ENCODE measurements at places on chromosomes 6 and 20.

DNA sequence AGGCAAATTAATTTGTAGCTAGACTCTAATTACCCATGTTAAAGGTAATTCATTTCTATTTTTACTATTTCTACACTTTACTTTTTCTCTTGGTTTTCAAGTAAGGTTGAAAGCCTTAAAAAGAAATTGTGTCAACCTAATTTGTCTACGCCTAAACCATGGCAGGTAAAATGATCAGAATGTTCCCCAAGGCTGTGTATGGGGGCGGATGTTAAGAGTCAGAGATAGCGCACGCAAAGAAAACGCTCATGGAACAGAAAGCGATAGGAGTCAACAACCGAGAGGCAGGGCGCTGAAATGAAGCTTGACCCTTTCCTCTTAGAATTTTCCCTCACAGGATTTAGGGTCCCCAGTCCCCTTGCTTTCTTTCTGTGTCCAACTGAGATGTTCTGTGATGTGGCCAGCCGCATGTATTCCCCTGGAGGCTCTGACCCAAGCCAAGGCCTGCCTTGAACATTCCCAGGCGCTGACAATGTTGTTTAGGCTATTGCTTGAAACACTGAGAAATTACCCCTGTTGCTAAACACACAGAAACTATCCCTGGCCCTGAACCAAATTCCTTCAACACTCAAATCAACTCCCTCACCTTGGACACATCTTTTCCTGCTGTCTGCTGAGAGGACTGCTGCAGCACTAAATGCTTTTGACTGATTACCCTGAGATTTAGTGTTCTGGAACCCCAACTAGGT, 10.9 kb downstream of the PSMB1 start:
- no peak for DNase-seq

- no peak for DNase-seq
These were observed 48.4 kb upstream of the FRMD1 start for GRCh38 chr6:168127384-168127868.

GRCh38 chr20:37154684-37155298, 24.3 kb upstream of the RPN2 start:
- no peak for DNase-seq

DNA sequence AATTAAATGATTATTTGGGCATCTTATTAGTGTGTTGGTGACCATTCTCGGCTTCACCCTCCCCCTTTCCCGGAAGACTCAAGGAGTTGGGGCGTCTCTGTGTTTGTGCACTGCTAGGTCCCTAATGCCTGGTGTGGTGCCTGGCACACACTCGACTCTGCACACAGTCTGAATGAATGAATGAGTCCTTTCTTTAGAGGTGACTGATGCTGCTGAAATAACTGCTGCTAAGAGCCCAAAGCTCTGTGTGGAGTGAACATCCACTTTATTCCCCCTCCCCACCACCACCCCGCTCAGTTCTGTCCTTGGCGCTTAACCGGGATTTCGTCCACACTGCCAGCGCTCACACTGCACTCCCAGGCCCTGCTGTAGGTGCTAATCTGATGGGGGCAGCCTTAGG, 1.2 kb upstream of the PHACTR3 start:
- DNase-seq, result no peak

- no peak for DNase-seq
These were observed 148.3 kb upstream of the POU3F2 start for GRCh38 chr6:98686008-98686601.

DNA sequence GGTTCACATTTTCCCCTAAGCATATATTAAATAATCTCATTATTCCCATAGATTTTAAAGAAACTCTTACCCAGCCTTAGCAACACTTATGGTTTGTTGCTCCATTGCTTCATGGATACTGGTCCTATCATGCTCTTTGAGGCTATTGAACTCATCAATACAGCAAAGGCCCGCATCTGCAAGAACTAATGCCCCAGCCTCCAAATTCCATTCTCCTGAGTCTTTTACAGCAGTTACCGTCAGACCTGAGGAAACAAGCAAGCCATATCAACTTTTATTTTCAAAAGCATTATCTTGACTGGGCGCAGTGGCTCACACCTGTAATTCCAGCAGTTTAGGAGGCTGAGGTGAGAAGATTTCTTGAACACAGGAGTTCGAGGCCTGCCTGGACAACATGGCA, 37.7 kb upstream of the ASF1A start:
- no peak for DNase-seq

GRCh38 chr20:64238851-64239387, 16.6 kb upstream of the PCMTD2 start:
- DNase-seq, result no peak

GRCh38 chr6:157066781-157067491, 256.4 kb downstream of the TMEM242 start:
- no peak for DNase-seq

GRCh38 chr6:15481390-15482291, 181.2 kb downstream of the DTNBP1 start:
- no peak for DNase-seq

GRCh38 chr6:26214803-26215584, 127.8 kb downstream of the HFE start:
- no peak for DNase-seq

GRCh38 chr6:3848380-3848779, 793 bp upstream of the FAM50B start:
- no peak for DNase-seq

DNA sequence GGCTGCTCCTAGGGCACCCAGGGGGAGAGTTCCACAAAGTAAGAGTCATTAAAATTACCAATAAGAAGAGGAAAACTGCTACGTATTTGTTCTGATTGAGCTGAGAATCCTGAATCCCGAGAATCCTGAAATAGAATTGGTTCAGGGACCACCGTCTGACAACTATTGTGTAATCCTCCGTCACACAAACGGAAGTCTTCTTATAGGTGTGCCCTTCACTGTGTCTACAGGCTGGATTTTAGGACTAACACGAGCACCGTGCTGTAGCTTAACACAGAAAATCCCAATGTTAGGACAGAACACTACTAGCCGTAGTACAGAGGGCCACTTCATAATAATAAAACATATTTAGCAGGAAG, 50.6 kb upstream of the RNF182 start:
- no peak for DNase-seq
